Upper lobe of left lung (tissue), 6 donors: ENCODE measurements at places on chromosomes 2 and 18. TPM values are rescaled to one million over a fixed set of nuclear protein-coding genes. Genes with fewer than 3 reads are reported as not detected.

- H3K36me3 ChIP-seq: no peaks in the 10 kb centered on the region
- H3K4me3 ChIP-seq: no peak overlapping the region
- H3K4me1 ChIP-seq: no peaks in the 10 kb centered on the region
- no peak overlapping the region for H3K27ac ChIP-seq
Measured at GRCh38 chr2:168237741-168238140, 9.7 kb downstream of the STK39 start.

- H3K4me3 ChIP-seq: no peak overlapping the region
- H3K27me3 ChIP-seq: no peaks in the 10 kb centered on the region
- H3K27ac ChIP-seq: no peak overlapping the region
- no peaks in the 10 kb centered on the region for H3K36me3 ChIP-seq
Measured at GRCh38 chr2:133458280-133458679, 110.0 kb downstream of the NCKAP5 start.

DNA sequence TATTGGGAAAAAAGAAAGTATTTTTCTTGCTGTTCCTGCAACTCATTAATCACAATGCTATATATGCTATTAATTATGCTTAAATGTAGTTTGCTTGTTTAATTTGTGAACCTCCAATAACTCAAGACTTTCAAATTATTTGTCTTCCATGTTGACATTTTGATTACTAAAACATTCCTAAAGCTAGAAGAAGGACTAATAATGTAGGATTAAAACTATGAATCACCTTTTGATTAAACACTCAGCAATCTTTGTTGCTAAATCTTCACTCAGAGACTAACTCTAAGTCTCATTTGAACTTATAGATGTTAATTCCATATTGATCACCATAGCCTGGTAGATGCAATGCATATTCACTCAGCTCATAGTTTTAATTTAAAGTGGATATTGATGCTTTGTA is 524.6 kb upstream of the ZEB2 start:
- H3K4me1 ChIP-seq: no peaks in the 10 kb centered on the region
- no peaks in the 10 kb centered on the region for H3K27me3 ChIP-seq
- no peak for DNase-seq
- H3K4me3 ChIP-seq: no peak overlapping the region

- H3K27me3 ChIP-seq: no peaks in the 10 kb centered on the region
- DNase-seq: no peak
- H3K4me1 ChIP-seq: peaks cover 19% of the 10 kb centered on the region
- no peak overlapping the region for H3K4me3 ChIP-seq
- peak overlapping the region; percentile 64 for H3K27ac ChIP-seq
Measured at GRCh38 chr18:21117409-21118131, 6.0 kb upstream of the ROCK1 start.

DNA sequence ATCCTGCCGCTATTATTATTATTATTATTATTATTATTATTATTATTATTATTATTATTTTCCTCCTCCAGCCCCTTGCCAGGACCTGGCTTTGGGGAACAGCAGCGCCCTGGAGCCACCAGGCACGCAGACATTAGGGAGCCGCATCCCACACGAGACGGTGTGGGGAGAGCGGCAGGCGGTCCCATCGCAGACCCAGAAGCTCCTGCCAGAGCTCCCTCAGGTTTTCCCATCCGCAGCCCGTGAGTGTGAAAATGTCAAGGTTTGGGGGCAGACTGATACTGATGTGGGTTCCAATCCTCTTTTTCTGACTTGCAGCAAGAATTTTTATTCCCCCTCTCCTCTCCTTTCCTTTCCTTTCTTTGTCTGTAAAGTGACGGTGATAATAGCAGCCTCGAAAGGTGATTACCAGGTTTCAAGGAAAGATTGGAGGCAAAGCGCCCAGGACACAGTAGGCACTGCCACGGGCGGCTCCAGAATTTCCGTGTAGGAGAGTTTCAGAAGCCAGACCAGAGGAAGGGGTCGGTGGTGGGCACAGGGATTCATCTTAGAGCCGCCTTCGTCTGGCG is 816 bp downstream of the SCTR start:
- peak overlapping the region; percentile 35 for H3K27ac ChIP-seq
- no peaks in the 10 kb centered on the region for H3K36me3 ChIP-seq
- H3K27me3 ChIP-seq: no peaks in the 10 kb centered on the region
- DNase-seq: peak; percentile 46
- H3K4me3 ChIP-seq: no peak overlapping the region

DNA sequence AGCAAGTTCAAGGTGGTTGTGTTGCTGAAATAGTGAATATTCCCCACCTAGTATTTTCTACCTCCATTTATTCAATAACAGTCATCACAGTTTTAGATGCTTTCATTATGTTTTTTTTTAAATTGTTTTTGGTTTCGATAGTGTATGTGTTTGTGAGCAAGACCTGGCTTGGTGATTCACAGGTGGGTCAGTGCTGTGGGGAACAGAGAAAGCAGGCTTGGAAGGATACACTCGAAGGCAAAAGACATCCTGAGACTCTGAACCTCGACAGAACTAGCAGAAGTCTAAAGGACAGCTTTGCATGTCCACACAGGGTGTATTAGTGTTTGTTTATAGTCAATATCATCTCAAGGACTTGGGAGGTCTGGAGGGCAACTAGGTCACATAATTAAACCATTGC is 551.5 kb downstream of the RIT2 start:
- H3K4me3 ChIP-seq: no peak overlapping the region
- H3K27me3 ChIP-seq: no peaks in the 10 kb centered on the region
- DNase-seq: no peak
- no peak overlapping the region for H3K27ac ChIP-seq
- no peaks in the 10 kb centered on the region for H3K4me1 ChIP-seq
- no peaks in the 10 kb centered on the region for H3K36me3 ChIP-seq

DNA sequence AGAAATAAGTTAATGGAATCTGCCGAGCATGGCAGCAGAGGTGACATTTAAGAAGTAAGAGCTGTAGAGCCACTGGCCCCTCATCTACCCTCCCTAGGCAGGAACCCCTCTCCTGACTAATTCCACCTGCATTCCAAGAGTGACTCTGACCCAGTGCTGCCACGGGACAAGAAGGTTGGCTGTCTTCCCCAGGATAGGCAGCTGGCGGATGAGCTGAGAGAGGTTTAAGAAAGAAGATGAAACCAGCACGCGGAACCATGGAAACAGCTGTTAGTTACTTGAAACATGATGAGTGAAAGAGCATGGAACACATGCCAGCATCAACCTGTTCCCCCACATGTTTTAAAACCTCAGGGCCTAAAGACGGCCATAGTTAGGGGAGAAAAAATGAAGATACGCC is 74.1 kb downstream of the RND3 start:
- no peak overlapping the region for H3K4me3 ChIP-seq
- H3K27ac ChIP-seq: no peak overlapping the region
- H3K4me1 ChIP-seq: no peaks in the 10 kb centered on the region
- DNase-seq: no peak
- H3K36me3 ChIP-seq: no peaks in the 10 kb centered on the region

- no peak overlapping the region for H3K4me3 ChIP-seq
- peaks cover 9% of the 10 kb centered on the region for H3K4me1 ChIP-seq
- peaks cover 1% of the 10 kb centered on the region for H3K36me3 ChIP-seq
- H3K27me3 ChIP-seq: no peaks in the 10 kb centered on the region
- DNase-seq: no peak
Measured at GRCh38 chr2:233209533-233210171, 41.8 kb upstream of the ATG16L1 start.

DNA sequence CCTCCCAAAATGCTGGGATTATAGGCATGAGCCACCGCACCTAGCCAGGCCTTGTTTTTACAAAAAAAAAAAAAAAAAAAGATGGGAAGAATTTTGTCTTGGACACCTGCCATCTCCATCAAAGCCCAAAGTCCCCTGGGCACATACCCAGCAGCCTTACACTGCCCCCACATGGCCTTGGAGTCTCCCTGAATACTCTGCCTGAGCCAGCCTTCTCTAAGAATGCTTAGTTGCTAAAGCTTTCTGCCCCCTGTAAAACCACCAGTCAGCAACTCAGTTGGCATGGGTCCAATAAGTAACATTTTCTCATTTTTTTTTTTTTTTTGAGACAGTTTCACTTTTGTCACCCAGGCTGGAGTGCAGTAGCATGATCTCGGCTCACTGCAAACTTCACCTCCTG is 40.6 kb downstream of the SPC25 start:
- no peak overlapping the region for H3K4me3 ChIP-seq
- H3K27ac ChIP-seq: no peak overlapping the region
- H3K36me3 ChIP-seq: peaks cover 59% of the 10 kb centered on the region
- no peaks in the 10 kb centered on the region for H3K4me1 ChIP-seq

DNA sequence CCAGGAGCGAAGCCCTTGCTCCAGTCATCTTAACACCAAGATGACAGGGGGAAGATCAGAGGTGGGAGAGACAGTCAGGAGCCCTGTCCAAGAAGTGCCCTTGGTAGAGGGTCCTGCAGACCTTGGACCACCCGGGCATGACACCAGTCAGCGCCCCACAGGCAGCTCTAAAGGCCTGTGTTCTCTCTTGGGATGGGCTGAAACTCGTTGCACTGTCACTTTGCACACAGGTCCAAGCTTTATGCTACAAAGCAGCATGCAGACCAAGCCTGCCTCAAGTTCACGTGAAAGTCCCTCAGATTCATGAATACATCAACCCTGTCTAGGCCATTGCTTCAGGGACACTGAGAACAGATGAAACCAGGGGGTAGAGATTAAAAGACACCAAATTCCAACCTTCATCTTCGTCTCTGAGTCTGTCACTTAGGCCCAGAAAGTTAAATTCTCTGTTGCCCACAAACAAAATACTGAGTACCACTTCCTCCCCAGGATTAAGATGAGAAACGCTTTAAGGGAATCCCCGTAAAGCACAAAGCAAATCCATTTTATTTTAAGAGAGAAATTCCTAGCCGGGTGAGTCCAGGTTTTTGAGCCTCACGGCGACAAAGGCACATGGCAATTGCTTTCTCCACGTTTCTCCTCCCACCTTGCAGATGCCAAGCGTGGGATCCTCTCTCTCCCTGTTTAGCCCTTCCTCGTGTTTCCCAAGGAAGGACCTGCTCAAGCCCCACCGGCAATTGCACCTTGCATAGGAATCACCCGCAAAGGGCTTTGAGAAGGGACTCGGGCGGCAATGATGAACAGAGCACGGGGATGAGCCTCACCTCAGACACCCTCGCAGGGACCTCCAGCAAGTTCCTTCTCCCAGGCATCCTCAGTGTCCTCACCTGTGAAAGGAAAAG is 75.0 kb upstream of the ID2 start:
- no peak overlapping the region for H3K27ac ChIP-seq
- no peak for DNase-seq
- H3K27me3 ChIP-seq: no peaks in the 10 kb centered on the region

DNA sequence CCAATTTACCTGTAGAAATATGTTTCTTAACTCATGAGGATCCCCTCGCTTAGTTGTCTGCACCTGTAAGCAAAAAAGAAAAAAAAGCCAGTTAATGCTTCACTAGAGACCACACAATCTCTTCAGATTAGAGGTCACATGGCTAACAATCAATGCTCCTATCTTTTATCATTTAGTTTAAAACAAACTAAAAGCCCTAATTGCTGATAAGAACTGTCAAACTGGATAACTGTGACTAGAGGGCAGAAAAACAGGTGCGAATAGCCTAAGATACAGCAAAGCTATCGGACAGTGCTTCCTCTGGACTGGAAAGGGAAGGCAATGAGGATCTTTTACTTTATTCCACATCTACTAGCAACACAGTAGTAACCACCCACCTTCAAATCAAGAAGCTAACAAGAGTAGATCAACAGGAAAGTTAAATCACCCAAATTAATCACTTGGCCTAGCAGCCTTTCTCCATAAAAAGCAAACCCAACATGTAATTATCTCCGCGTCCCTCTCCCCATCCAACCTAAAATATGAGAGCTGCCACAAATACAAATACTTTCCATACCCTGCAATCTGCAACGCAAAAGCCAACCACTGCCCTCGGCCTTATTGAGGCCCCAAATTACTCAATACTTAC is 734 bp downstream of the SLC25A12 start:
- no peaks in the 10 kb centered on the region for H3K27me3 ChIP-seq
- H3K36me3 ChIP-seq: no peaks in the 10 kb centered on the region
- H3K27ac ChIP-seq: peak overlapping the region; percentile 87

- no peaks in the 10 kb centered on the region for H3K36me3 ChIP-seq
- H3K4me3 ChIP-seq: no peak overlapping the region
- no peaks in the 10 kb centered on the region for H3K4me1 ChIP-seq
Measured at GRCh38 chr18:75697493-75697892, 270.0 kb upstream of the SMIM21 start.

DNA sequence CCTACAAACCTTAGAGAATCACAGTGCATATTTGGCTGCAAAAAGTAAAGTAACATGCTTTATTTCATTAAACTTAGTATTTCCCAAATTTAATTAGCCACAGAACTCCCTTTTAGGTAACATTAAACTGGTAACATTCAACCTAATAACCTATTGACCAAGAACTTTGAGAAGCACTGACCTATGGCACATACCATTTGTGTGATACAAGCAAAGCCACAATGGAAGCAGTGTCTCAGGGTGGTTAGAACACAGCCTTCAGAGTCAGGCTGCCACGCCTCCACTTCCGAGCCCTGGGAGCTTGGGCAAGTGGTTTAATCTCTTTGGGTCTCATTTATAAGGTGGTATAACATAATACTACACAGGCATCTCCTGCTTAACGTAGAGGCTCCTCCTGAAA is 301.4 kb downstream of the PDE11A start:
- H3K27ac ChIP-seq: no peak overlapping the region
- no peaks in the 10 kb centered on the region for H3K36me3 ChIP-seq
- no peaks in the 10 kb centered on the region for H3K4me1 ChIP-seq
- DNase-seq: no peak
- H3K4me3 ChIP-seq: no peak overlapping the region
- H3K27me3 ChIP-seq: no peaks in the 10 kb centered on the region

GRCh38 chr2:138333121-138333520 is 168.4 kb upstream of the SPOPL start:
- H3K4me1 ChIP-seq: no peaks in the 10 kb centered on the region
- H3K27ac ChIP-seq: no peak overlapping the region
- H3K36me3 ChIP-seq: no peaks in the 10 kb centered on the region
- DNase-seq: no peak
- H3K27me3 ChIP-seq: no peaks in the 10 kb centered on the region
- no peak overlapping the region for H3K4me3 ChIP-seq

DNA sequence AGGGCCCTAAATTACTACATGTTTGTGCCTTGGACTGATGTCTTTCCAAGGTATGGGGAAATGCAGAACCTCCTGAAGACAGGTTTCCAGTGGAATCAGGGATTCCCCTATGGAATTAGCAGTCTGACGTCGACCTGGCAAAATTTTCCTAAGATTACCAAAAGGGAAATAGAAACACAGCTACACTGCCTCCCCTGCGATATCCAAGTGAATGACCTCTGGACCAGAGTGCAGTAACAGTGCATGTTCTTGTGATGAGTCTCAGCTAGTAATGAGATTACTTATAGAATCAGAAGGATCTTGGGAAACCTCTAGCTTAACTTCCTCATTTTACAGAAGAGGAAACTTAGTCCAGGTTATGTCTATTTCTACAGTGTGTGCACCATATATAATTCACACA is 21.3 kb upstream of the CHST9 start:
- H3K27ac ChIP-seq: no peak overlapping the region
- no peaks in the 10 kb centered on the region for H3K4me1 ChIP-seq
- DNase-seq: no peak

GRCh38 chr2:104289651-104290565 is 564.0 kb upstream of the POU3F3 start:
- no peaks in the 10 kb centered on the region for H3K4me1 ChIP-seq
- no peak for DNase-seq
- no peaks in the 10 kb centered on the region for H3K27me3 ChIP-seq

Gene ME2
- total RNA-seq: 33.7 TPM

Gene PDE1A
- 1.0 TPM for total RNA-seq

Gene OR6B2
- not detected for total RNA-seq

Gene CRACDL
- 22.5 TPM for total RNA-seq

Gene LAMA3
- total RNA-seq: 202 TPM

Gene UGT1A8
- not detected for total RNA-seq
